ENCODE measurements at places on chromosomes 16 and 17.

- no peak for DNase-seq
Measured at GRCh38 chr17:33024688-33025486, 33.2 kb downstream of the SPACA3 start.

DNA sequence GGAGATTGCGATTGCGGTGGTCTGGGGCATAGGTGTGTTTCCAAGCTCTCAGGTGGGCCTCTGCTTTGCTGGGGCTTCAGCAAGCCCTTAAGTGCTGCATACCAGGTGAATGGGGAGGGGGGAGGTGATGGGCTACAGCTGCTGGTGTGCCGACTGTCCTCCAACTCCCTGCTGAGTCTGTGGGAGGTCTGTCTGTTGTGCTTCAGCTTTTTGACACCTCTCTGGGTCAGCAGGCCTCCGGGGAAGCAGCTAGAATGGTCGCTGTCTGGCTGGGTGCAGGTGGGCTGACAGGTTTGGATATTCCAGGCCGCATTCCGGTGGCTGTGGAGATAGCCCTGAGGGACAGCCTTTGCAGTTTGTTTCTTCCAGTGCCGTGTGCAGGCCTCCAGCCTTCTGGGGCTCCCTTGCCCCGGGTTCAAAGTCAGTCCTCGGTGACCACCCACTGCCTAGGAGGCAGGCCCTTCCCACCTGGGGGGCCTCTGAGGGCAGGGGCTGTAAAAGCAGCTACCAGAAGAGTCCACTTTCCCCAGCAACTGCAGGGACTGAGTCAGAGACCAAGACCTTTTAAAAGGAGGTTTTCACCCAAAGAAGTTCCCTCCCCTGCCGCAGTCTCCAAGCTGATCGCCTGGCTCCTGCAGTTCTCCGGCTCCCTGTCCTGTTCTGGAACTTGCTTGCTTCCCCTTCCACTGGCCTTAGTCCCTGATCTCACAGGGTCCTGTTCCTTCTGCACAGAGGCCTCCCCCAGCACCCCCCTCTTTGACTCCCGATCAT is 2.0 kb upstream of the TTYH2 start:
- no peak for DNase-seq

DNA sequence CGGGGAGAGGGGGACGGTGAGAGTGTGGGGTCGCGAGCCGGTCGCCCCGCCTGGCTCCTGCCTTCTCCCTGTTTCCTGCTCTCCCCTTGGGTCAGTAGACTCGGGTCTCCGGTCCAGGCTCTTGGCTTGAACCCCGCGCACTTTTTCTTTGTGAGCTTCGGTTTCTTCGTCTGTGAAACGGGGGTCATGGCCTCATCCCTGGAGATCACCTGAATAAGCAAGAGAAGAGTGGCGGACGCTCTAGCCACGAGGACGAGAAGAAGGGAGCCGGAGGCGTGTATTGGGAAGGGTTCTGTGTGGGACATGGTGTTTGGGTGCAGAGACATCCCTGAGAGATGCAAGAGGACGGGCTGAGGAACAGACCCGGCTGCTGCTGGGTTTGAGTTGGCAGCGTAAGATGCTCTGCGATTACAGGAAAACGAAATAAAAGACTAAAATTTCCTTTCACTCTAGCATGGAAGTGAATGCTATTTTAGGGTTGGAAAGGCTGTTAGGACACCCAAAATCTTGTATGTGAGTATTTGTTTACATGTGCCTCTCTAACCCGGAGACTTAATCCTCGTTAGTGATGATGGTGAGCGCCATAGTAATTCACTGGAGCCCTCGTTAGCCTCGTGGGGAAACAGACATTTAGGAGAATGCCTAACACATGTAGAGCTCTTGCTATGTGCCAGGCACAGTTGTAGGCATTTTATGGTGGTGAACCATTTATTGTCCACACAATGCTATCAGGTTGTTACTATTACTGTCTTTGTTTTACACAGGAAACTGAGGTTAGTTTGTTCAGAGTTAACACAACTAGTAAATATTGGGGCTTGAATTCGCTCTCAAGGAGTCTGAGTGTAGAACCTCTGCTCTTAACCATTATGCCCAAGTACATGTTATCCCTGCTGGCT is 646 bp downstream of the KIF22 start:
- DNase-seq: no peak

- DNase-seq: no peak
Measured at GRCh38 chr17:64412944-64413381, 22.3 kb upstream of the PECAM1 start.

- no peak for DNase-seq
Measured at GRCh38 chr16:8907096-8907495, 24.9 kb downstream of the LITAFD start.

GRCh38 chr17:80882323-80882722 is 109.3 kb upstream of the CHMP6 start:
- no peak for DNase-seq

DNA sequence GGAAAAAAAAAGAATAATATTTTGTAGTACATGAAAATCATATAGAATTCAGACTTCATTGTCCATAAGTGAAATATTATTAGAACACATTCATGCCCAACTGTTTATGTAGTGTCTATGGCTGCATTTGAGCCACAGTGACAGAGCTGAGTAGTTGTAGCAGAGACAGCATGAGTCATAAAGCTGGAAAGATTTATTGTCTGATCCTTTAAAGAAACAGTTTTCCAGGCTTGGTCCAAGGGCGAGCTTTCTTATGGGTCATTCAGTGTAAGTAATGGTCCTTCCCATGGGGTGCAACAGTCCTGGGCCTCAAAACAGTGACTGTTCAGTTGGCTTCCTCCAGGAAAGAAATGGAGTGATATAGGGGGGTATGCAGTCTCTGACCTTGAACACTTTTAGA is 260.2 kb downstream of the HS3ST4 start:
- DNase-seq: no peak

DNA sequence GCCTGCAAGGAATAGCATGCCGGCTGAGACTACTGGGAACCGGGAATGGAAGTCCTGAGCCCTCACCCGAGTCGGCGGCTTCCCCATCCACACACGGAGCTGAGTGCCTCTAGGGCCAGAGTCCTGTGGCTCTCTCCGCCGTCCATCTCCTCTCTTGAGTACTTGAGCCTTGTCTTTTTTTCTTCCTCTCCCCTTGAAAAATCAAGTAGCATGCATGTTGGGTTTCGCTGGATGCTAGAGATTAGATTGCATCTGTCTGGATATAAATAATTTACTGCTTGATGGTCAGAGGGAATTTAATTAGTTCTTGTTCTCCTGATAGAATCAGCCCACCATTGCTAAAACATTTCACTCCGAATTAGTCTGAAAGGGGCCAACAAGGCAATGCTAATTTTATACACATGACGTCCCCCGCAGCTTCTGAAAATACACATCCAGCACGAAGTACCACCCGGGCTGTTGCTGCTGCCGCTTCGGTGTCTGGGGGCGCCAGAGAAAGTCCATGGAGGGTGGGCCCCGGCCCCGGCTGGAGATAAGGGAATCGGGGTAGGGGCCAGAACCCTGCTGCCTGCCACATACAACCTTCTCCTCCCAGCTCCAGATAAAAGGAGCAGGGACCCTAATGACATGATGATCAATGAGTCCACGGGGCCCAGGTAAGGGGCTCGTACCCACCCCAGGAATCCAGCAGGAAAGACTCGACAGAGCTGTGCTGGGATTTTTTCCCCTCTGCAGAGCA is 48.5 kb downstream of the RBFOX3 start:
- DNase-seq: no peak

GRCh38 chr17:1150863-1151600 is 28.7 kb downstream of the ABR start:
- DNase-seq: no peak

GRCh38 chr17:38579934-38580333 is 25.8 kb downstream of the SRCIN1 start:
- no peak for DNase-seq

DNA sequence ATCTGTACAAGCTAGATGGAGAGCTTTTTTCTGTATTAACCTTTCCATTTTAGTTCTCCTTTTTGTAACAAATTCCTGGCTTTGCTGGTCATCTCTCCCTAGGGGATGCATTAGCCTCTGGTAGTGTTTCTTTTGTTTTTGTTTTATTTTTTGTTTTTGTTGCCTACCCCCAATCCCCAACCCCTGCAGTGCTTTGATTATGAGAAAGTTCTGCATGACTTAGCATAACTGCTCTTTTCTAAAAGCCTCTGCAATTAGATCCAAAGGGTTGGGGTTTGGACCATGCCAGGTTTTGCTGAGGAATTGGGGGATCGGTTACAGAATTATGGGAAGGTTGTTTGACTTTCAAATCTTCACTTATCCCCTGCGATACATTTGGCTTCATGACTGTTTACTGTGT is 98.2 kb downstream of the ADAMTS18 start:
- peak; percentile 18 for DNase-seq

DNA sequence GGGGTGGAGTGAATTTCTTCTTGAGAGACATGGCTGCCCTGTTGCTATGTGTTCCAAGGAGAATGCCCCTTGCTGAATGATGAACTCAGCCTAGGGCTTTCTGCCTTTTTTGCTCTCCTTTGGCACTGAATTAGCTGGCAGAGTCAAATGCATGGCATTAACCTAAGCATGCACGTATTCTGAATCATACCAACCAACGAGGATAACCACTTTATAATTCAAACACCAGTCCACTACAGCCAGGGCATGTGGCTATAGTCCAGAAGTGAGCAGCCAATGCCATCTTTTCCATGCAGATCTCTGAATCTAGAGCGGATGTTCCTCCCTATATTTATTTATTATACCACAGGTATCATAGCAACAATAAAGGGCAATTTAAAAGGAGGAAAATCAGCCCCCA is 15.7 kb downstream of the TMIGD1 start:
- DNase-seq: no peak

DNA sequence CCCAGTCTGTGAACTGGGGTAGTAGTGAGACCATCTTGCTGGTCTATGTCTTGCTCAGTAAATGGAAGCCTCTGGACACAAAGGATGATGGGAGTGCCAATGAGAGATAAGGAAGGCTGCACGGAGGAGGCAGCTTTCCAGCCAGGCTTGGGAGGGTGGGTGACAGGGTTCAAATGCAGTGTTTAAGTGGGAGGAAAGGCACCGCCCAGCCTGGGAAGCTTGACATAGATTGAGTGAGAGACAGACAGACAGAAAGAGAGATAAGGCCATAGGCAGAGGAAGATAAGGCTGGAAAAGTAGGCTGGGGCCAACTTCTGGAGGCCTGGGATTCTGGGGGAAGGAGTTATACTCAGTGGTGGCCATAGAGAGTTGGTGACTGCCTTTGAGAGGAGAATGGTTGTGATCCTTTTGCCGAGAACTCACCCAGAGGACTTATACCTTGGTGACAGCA is 7.2 kb upstream of the COL1A1 start:
- no peak for DNase-seq

- DNase-seq: no peak
Measured at GRCh38 chr16:67962135-67962534, 6.3 kb downstream of the SLC12A4 start.

DNA sequence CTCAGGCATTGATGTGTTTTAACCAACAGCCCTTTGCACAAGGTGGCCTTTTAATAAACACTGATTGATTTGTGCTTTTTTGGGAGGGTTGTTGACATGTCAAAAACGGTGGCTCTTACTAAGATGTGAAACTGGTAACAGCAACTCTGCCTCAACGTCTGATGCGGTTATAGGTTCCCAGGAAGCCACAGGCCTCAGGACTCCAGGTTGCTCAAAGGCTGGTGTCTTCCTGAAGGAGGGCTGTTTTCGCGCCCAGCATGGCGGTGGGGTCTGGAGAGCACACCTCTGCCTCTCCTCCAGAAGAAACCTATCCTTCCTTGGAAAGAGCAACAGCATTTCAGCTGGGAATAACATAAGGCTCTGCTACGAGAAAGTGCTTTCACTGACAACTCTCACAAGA is 187.5 kb downstream of the IRF8 start:
- DNase-seq: no peak

DNA sequence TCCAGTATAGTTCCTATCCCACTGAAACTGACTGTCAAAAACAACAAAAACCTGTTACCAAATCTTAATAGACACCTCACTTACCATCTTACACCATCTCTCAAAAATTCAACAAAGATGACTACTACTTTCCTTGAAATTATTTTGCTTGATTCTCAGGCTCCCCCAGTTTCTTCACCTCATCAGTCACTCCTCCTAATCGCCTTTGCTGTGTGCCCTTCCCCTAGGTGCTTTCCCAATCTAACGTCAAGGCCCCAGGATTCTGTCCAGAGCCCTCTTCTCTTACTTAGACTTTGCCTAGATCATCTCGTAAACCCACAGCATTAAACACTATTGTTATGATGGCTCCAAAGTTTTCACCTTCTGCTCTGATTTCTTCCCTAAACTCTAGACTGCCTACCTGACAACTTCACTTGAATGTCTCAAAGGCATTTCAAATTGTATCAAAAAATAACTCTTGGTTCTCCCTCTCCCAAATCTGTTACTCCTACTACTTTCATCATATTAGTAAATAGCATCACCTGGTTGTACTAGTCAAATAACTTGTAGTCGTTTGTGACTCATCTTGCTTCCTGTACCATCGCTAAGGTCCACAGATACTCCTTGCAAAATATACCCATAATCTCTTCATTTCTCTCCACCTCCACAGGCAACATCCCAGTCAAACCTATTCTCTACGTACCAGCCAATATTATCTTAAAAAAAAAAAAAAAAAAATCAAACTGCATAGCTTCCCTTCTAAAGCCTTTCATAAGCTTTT is 18.0 kb downstream of the C16orf87 start:
- no peak for DNase-seq

DNA sequence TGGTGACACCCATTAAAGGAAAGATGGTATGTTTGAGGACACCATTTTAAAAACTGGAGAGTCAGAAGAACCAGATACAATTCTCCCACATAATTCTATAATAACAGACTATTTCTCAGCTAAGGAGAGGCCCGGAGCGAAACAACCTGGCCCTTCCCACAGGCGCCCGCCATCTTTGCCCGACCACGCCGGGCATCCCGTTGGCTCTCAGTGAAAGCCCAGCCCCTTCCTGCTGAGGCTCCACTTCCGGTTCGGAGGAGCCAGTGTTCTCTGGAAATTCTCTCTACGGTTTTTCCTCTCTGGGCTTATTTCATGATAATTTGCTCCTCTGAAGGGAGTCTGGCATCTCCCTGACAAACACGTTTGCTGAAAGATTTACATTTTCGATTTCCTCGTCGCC is 175.7 kb downstream of the AXIN2 start:
- DNase-seq: no peak

DNA sequence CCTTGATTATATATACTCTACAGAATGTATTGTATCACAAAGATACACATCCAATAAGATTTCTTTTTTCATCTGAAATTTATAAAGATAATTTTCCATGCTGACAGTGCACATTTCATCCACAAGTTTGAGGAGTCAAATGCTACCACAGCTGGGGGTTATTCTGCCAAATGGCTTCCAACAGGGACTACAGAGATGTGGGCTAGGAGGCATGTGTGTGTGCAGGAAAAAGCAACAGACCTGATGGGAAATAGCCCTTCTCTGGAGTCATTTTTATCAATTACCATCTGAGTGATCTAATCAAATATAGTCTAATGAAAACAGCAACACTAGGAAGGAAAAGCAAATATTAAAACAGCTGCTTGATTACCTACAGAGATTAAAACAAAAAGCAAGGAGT is 290.5 kb downstream of the CEP112 start:
- no peak for DNase-seq

GRCh38 chr17:20191056-20191455 is 181.9 kb downstream of the SPECC1 start:
- DNase-seq: peak; percentile 78

- no peak for DNase-seq
Measured at GRCh38 chr16:49075709-49076108, 205.9 kb downstream of the CBLN1 start.

Data from AG09319 (cell line).